Activated effector memory CD4-positive, alpha-beta T cell treated with Interleukin-2 at 50 U/mL for 16 hours (primary cell): ENCODE measurements at places on chromosomes 2 and 18.

DNA sequence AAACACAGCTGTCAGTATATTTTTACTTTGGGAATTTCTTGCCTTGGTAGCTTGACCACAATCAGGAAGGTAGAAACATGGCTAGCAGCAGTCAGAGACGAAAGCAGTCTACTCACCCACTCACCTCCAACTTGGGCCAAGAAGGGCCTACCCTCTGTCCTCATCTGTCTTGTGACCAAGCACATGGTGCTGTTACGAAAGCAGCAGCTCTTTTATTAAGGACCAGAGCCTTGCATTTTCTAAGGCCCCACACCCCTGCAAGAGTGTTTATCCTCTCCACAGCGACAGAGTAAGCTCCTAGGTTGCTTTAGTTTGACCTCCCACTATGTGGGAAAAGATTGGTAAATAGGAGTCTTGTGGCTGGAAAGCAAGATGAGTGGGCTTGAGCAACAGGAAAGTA, 31.3 kb upstream of the MSTN start:
- no peak for DNase-seq

DNA sequence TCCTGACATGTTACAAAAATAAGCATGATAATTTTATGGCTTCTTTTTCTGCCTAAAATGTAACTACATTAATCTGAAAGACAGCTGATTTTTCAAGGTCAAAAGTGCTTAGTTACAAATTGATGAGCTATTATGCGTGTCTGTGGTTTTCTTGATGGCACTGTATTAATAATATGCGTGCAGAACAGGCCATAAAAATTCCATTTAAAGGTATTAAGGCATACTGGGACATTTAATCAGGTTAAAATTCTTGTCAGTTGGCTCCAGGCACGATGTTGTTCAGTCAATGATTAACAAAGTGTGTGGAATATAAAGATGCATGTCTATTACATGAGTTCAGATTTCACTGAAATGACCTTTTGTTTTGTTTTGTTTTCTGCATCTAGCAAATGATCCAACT, 420.1 kb upstream of the ZNF804A start:
- DNase-seq = no peak

DNA sequence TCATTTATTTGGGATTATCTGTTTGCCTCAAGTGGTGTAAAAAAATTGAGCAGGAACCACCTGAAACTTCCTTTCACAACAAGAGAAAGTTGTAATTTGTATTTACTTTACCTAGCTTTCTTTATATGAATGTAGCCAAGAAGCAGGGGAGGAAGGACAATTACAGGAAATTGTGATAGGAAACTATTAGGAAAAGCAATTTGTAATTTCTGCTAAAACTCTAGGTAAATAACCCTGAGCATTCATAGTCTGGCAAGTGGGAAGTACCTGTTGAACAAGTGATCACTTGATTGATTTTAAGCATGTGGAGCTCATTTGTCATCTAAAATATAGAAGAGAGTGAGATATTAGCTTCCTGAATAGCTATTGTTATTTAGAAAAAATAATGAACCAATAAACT, 5.0 kb downstream of the TFPI start:
- DNase-seq = no peak

DNA sequence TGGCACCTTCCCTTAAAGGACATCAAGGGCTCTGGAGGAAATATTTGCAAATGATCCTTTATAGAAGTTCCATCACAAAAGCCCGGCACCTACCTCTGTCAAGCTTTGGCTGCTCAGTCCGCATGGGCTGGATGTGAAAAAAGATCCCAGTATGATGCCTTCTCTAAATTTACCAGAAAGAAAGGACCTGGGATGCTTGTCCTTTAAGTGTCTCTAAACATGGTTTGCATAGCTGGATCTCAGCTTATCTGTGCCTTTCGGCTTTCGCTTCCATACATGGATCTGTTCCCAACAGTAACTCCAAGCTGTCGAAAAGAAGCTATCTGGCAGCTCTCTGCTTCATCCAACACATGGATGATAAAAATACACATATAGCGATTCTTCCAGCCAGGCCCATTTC, 60.4 kb upstream of the SLC8A1 start:
- DNase-seq = no peak

DNA sequence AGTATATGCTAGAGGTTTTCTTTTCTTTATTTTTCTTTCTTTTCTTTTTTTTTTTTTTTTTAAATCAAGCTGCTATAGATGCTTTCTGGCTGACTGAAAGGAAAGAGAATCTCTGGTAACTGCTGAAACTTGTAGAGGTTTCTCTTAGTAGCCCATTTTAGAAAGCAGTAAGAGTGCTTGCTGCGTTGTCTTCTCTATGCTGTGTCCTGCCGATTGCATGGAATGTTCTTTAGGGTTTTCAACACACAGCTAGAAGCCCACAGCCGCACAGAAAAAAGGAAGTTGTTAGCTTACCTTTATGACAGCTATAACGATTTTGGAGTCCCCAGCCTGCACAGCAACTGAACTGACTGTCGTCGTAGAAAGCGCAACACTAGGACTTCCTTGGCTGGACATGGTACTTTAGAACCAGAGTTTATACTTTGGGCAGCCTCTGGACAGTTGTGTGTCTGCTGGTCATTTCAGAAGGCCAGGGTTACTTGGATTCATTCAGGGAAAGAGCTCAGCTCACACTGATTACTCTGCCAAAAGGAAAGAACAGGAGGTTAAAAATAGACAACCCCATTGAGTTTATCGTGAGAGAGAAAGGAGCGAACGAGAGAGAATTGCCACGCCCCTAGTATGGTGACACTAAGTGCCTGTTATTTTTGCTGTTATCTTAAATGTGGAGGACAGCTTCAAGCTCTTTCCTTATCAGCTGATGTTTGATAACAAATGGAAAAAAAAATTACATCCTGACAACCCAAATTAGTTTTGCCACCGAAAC, at the start of gene CCDC141:
Gene CCDC141, minus strand, starts transcription at position 592 of the 766 bp plus-strand sequence. Its CDS starts 196 bp downstream, at position 396.
- DNase-seq = no peak

GRCh38 chr2:102321941-102322719, 10.8 kb downstream of the IL1RL1 start:
- no peak for DNase-seq

DNA sequence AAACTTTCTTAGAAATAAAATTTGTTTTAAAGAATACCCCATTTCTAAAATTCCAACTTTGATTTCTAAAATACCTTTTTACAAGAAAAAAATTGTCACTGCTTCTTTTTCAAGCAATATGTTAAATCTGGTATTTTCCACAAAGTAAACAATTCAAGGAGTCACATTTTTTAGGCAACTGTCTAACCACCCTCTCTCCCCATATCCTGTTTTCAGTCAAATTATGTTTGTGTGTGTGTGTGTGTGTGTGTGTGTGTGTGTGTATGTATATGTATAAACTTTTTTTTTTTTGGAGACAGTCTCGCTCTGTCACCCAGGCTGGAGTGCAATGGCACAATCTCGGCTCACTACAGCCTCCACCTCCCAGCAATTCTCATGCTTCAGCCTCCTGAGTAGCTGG, 59.3 kb downstream of the ADNP2 start:
- no peak for DNase-seq

DNA sequence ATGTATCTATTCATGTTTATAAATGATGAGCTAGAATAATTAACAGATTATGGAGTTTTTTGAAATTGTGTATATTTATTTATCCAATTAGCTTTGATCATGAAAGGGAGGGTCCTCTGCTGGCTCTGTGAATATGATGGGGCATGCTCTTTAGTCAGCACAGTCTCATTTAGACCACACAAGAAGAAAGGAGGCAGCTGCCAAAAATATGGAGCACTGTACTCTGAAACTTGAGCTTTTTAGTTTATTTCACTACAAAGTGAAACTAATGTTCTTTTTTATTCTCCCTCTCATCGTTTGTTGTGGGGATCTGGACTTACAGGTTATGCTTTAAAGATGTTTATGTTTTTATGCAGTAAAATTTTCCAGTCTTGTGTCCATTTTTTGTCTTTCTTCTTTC, 266.9 kb upstream of the GULP1 start:
- no peak for DNase-seq

GRCh38 chr18:35639296-35639695, 57.8 kb downstream of the GALNT1 start:
- no peak for DNase-seq

DNA sequence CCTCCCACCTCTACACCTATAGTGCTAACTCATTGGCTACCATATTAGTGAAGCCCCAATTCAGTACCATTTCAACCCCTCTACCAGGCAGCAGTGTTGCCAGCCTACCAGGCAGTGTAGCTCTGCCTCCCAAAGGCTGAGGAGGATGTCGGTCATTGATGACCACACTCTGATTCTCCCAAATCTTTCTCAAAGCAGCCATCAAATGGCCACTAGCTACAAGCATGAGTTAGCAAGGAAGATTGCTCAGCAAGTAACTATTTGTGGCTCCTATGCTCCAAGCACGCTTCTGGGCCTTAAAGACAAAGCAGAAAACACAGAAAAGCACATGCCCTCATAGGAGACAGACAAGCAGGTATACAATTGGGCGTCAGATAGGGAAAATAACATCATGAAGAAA, 42.7 kb upstream of the AFF3 start:
- no peak for DNase-seq

DNA sequence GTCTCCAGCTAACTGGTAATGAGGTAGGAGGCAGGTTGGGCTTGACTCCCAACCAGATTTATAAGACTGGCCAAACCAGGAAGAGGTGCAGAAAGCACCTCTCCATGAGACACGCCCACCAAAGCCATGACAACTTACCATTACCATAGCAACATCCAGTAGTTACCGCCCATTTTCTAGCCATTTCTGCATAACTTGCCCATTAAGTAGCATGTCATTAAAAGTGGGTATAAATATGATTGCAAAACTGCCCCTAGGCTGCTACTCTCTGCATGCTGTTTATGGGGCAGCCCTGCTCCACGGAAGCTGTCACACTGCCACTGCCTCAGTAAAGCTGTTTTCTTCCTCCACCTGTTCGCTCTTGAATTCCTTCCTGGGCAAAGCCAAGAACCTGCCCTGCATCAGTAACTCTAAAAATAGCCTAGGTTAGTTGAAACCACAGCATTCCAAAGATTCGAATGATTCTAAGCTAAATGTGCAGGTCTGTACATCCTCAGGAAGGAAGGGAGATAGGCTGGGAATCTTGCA, 131.9 kb downstream of the ATL2 start:
- DNase-seq = no peak

GRCh38 chr2:43276962-43277391, 50.6 kb upstream of the ZFP36L2 start:
- no peak for DNase-seq

DNA sequence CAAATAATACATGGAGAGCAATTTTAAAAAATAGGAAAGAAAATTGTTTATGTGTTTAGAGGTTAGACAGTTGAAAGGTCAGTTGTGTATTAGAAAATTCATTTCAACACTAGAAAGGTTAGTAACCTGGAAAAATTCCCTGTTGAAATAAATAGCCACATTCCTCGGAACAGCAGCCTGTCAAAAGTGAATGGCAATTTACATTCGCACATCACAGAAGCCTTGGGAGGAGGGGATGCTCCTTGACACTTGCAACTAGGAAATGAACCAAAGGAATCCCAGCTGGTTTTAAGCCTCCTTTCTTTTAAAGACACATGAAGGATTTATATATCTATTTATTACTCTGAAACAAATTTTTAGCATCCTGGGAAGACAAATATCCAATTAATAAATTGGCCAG, 653.5 kb upstream of the LRRTM4 start:
- DNase-seq = no peak

- no peak for DNase-seq
Observed at GRCh38 chr2:156708051-156708450, 271.9 kb downstream of the GPD2 start.

GRCh38 chr2:6952101-6952500, 34.9 kb downstream of the RNF144A start:
- no peak for DNase-seq

- no peak for DNase-seq
Observed at GRCh38 chr2:172698041-172698863, 37.4 kb upstream of the RAPGEF4 start.

- DNase-seq = no peak
Observed at GRCh38 chr2:219430633-219431615, 3.7 kb upstream of the SPEG start.

GRCh38 chr2:85401844-85402243, 8.3 kb downstream of the CAPG start:
- no peak for DNase-seq

- DNase-seq = no peak
Observed at GRCh38 chr18:47522359-47522758, 270.9 kb upstream of the SKOR2 start.

DNA sequence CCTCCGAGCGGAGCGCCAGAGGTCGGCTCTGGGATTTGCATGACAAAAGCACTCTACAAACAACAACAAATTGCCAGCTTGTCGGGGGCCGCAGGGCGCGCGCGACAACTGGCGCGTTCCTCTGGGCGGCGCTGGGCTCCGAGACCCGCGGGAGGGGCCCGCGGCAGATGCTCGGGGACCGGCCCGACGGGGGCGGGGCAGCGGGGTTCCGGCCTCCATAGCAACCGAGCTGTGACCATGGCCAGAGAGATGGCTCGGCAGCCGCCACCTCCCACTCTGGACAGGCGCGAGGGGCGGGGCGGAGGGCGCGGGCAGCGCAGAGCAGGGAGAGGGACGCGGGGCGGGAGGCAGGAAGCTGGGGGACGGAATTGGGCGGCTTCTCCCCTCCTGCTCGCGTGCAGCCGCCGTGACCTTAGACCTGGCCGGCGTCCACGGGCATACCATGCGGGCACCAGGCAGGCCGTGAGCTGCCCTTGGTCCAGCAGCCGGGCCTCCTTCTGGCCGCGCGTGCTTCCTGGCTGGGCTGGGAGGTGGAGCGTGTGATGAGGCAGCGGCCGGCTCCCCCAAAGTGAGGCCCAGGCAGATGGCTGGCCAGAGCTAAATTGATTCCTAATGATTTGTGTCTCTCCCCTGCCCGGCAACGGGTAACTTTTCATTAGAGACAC, 171.5 kb downstream of the CELF4 start:
- DNase-seq = no peak

- no peak for DNase-seq
Observed at GRCh38 chr2:207437524-207438143, 92.1 kb upstream of the CREB1 start.

GRCh38 chr2:83155826-83156225, 1303.3 kb downstream of the SUCLG1 start:
- DNase-seq = no peak

DNA sequence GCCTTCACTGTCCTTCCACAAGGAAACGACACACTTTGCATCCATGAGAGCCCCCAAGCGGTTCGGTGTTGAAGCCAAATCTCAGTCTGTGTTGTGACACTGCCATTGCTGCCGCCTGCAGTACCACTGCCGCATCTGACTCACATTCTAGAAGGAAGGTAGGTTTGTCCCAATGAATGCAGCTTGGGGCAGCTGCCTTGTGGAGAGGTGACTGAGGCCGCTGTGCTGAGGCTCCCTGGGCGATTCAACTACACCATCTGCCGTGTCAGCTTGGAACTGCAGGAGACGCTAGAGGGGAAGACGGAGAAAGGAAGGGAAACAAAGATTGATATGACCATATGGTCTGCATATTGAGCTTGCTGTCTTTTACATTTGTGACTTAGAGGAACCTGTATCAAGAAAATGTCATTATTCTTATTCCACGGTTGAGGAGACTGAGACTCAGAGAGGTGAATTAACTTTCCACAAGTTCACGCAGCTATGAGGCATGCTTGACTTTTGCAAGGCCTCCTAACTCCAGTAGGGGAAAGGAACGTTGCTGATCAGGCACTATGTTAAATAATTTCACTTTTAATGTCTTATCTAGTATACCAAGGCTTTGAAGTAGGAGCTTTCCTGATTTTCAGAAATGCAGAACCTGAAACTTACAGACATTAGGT, 43.5 kb upstream of the LMAN1 start:
- DNase-seq = peak; percentile 50
